ENCODE measurements at places on chromosomes 11 and 22.

DNA sequence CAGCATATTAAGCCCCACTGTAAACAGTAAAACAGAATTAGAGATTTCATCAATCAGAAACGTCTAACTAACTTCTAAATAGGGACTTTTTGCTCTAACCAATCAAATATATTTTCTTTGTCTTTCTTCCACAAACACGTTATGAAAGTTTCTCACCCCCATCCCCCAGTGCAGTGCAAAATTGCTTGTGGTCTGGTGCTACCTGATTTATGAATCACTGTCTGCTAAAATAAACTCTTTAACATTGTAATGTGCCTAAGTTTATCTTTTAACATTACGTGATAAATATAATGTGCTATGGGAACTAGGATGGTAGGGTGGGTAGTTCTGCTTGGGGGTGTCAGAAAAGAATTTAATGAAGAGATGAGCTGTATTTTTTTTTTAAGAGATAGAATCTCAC, 47.3 kb upstream of the SLC5A1 start:
- no peak for DNase-seq

GRCh38 chr22:23394525-23395326, 185.4 kb downstream of the IGLL1 start:
- no peak for DNase-seq

GRCh38 chr11:9700105-9700801, 36.4 kb downstream of the SWAP70 start:
- no peak for DNase-seq

DNA sequence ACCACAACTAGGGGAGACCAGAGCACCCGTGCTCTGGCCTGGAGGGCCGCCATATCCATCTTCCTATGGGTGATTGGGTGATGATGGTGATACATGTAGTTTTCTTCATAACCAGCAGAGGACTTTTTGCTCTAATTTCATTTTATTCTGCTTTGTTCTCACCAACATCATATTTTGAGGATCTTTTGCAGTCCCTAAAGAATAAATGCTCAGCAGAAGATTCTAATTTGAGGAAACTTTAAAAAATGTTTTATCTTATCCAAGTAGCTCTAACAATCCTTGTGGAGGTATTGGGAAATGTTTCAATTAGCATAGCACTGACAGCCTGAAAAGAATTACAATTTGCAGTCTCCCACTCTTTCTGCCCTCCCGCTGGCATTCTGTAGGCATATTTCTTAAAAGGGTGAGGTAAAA, 544.0 kb downstream of the NTM start:
- no peak for DNase-seq

GRCh38 chr11:118625036-118625690, 17.7 kb downstream of the PHLDB1 start:
- no peak for DNase-seq

GRCh38 chr11:72038491-72038890, 39.8 kb downstream of the IL18BP start:
- DNase-seq, result no peak

- no peak for DNase-seq
Observed at GRCh38 chr11:87851234-87851633, 324.0 kb downstream of the RAB38 start.

- no peak for DNase-seq
Observed at GRCh38 chr11:7383406-7383805, 101.9 kb upstream of the OLFML1 start.

- no peak for DNase-seq
Observed at GRCh38 chr22:36413022-36413775, 25.4 kb upstream of the MYH9 start.

DNA sequence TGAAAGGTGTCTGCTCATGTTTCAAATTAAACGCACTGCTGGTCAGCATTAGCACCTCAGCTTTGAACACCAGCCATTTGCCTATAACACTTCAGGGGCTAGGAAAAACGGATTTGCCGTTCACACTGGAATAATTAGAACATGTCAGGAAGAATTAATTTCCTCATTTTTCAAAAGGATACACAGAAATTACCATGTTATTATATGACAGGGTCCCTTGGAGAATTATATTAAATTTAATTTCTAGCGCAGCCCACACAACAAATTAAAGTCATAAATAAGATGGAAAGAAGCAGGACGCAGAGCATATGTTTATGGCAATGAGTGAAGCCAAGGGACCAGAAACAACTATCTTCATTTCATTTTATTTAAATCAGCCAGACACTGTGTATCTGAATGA, 83.8 kb upstream of the SOX6 start:
- DNase-seq, result no peak

GRCh38 chr11:132042296-132042695, 671.9 kb downstream of the NTM start:
- no peak for DNase-seq

- peak; percentile 74 for DNase-seq
Observed at GRCh38 chr22:35352214-35353111, 28.4 kb upstream of the HMOX1 start.

GRCh38 chr22:28360939-28361338, 318.7 kb downstream of the TTC28 start:
- no peak for DNase-seq

DNA sequence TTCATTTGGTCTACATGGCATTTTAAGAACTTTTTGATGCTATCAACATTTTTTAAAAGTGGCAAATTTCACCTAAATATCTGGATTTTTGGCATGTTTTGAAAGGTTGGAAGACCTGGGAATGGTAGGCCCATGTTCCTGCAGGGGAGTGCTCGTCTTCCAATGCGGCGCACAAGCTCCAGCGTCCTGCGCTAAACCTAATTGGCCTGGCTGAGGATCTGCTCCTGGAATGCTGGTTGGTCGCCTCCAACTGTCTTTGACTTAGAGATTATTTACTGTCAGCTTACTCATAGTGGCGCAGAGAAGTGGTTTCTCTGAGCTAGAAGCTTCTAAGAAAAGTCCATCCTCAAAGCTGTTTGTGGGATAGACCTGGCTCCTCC, 626 bp upstream of the LIMK2 start:
- DNase-seq, result no peak

GRCh38 chr11:118275176-118275575, 11.1 kb upstream of the MPZL2 start:
- no peak for DNase-seq

- DNase-seq, result no peak
Observed at GRCh38 chr22:36831206-36831605, 14.4 kb upstream of the PVALB start.

DNA sequence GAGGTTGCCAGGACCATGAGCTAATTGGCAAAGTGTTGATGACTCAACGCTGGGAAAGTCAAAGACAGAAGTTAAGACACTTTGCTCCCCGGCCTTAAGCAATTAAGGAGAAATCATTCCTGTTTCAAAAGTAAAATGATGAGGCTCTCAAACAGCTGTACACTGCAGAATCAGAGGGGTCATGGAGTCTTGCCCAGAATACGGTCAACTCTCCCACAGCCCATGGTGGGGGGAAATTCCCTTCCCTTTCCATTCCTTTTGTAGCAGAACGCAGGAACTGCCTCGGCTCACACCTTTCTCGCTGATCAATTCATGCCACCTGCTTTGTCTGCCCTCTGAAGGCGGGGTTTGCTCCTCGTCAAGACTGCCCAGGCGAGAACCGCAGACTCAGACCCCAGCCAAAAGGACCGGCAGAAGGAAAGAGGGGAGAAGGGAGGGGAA, 52.8 kb downstream of the MN1 start:
- DNase-seq, result no peak

GRCh38 chr11:33151399-33151798, 9.9 kb downstream of the CSTF3 start:
- DNase-seq, result no peak

GRCh38 chr22:29150701-29151100, 55.0 kb upstream of the EMID1 start:
- DNase-seq, result no peak

- no peak for DNase-seq
Observed at GRCh38 chr11:80899381-80899780, 1458.6 kb upstream of the TENM4 start.

- no peak for DNase-seq
Observed at GRCh38 chr22:44068422-44069191, 44.5 kb downstream of the PARVB start.

- DNase-seq, result peak; percentile 65
Observed at GRCh38 chr11:313787-314553, at the start of gene IFITM1. IFITM1 (plus strand) TSS chr11:314040; CDS start chr11:314171, 131 bp downstream.

DNA sequence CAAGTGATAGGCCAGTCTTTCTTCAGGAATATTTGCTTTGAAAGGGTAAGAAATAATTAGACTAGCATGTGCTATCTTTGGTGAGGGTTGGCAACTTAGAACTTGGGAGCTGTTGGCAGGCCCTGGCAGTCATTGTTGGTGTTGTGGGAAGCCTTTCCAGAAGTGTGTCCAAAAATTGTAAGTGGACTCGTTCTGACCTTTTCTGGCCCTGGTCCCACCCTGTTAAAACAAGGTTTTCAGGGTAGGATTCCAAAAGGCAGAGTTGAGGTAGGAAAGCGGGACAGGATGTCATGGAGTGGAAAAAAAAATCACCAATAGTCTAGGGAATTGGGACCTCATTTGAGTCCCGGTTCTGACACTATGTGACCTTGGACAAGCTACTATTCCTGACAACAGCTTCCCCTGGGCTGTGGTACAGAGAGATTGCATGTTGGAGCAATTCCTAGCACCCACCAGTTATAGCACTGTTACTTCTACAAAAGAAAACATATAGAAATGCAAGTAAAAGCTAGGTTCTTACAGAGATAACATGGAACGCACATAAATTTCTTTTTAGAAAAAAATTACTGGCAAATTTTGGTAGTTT, 299.3 kb upstream of the DDI1 start:
- DNase-seq, result no peak

DNA sequence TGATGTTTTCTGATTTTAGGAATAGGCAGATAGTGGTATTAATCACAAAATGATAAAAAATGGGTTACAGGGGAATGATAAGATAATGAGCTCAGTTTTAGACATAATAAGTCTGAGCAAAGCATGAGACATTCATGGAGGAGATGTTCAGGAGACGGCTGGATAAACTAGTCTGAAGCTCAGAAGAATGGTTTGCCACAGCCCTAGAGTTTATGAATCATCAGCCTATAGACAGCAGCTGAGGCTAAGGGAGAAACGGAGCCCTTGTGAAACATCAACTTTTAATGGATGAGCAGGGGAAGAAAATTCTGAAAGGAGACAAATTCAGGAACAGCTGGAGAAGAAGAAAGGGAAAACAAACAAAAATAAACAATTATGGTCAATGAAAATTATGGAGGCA, 87.2 kb downstream of the RELT start:
- no peak for DNase-seq
